AG10803 (cell line): ENCODE measurements at places on chromosomes 2 and 18.

GRCh38 chr2:168521053-168521741, 65.1 kb downstream of the CERS6 start:
- no peak for DNase-seq

DNA sequence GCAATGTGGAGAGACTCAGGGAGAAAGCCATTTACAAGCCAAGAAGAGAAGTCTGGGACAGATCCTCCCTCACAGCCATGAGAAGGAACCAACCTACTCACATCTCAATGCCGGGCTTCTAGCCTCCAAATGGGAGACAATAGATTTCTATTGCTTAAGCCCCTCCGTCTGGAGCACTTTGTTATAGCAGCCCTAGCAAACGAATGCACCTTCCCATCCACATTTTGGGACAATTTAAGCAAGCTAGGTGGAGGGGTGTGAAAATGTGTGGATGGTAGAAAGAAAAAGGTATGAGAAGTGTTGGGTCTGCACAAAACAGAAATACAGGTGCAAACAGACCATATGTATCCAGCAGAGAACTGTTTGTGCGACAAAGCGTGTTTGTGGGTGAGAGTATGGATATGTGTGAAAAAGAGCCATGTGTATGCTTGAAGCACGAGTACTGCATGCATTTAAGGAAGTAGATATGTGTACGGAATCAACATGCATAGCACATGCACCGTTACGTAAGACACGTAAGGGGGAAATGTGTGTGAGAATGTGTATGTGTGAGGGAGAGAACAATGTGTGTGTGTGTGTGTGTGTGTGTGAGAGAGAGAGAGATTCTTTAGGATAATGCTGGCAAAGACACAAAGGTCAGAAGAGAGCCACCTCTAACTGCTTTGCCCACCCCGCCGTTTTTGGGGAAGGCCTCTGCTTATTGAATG, 13.1 kb upstream of the E2F6 start:
- no peak for DNase-seq

GRCh38 chr2:24365051-24365450, 4.7 kb upstream of the ITSN2 start:
- DNase-seq: peak; percentile 12

GRCh38 chr2:176852667-176853066, 359.9 kb upstream of the HNRNPA3 start:
- no peak for DNase-seq

DNA sequence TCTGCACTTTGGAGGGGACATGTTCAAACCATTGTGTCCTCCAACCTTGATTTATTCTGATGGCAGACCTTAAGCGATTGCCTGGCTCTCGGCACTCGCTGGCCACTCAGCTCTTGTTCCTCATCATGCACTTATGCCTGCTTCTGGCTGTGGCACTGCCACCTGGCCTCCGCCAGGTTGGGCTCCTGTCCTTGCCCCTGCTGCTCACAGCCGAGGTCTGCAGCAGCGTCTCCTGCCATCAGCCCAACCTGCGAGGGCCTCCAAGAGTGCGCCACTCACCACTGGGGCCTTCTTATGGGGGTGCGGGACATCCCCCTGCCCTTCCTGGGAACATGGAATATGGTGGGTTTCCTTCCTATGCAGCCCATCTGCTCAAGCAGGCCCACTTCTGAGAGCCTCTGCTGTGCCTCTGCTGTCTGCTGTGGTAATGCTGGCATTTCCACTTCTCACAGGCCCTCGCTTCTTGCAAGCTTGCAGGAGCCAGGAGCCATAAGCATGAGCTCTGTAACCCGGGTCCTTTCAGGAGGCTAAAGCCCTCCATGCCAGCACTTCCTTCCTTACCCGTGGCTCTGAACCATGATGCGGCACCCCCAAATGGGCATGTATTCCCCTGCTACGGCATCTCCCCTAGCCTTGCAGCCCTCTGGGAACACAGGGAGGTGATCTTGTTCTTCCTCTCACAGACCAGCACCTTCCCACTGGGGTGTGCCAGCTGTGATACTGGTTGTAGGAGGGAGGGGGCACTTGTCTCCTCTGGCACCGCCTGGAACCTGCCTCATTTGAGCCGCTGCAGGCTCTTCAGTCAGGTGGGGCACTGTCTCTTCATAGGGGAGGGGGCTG, 58.6 kb upstream of the HS6ST1 start:
- no peak for DNase-seq

DNA sequence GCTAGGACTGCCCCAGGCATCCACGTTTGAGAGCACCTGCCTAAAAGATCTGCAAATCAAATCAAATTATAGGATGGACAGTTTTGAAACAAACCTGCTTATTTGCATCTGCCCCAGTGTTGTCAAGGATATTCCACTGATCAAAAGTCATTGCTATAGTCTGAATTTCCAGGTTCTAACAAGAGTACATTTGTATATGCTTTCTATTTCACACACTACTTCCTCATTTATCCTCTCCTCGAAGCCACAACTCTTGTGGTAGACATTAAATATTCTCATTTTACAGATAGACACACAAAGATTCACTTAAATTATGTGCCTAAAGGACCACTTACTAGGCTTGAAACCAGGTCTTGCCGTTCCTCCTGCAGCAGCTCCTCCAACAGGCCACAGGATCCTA, 11.9 kb upstream of the TET3 start:
- no peak for DNase-seq

GRCh38 chr2:147331790-147332419, 512.9 kb upstream of the ACVR2A start:
- DNase-seq: peak; percentile 24
